ENCODE measurements at places on chromosomes 3 and 15. TPM values are rescaled to one million over a fixed set of nuclear protein-coding genes. Genes with fewer than 3 reads are reported as not detected.

HESX1 gene
- 0.32 TPM for total RNA-seq

GOLGA6D gene
- total RNA-seq: not detected

DNA sequence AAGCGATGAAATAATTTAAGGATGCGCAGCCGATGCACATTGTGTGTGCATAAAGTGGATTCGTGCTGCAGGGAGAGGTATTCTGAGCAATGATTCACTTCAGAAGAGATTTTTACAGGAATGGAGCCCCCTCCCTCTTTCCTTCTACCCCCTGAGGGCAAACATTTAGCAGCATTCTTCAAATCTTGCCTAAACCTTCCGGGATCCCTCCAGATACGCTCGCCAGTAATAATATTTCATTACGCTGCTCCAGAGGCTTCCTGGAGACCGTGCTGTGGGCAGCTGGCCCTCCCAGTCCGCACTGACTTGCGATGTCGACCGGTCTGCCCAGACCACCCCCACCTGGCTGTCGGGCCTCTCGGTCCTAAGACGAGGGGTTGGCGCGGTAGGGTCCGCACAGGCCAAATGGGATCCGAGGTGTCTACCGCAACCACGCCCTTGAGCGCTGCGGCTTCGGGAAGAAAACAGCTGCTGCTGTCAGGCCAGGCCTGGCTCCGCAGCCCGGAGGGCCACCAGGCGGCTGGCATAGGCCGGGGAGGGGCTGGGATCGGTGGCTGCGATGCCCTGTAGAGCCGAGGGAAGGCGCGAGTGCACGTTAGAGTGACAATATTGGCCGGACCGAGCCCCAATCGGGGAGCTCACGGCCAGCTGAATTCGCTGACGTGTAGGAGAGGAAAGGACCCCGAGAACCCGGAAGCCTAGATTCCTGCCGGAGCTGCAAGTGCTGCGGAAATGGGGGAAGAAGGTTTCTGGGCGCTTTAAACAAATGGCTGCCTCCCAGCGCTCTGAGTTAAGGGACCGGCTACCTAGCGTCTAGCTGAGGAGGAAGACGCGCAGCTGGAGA is 14.3 kb downstream of the ZIC4 start:
- DNase-seq: no peak

- no peak for DNase-seq
Observed at GRCh38 chr15:74370471-74370870, 3.0 kb upstream of the CYP11A1 start.

- no peak for DNase-seq
Observed at GRCh38 chr15:78050826-78051225, 26.7 kb downstream of the TBC1D2B start.

DNA sequence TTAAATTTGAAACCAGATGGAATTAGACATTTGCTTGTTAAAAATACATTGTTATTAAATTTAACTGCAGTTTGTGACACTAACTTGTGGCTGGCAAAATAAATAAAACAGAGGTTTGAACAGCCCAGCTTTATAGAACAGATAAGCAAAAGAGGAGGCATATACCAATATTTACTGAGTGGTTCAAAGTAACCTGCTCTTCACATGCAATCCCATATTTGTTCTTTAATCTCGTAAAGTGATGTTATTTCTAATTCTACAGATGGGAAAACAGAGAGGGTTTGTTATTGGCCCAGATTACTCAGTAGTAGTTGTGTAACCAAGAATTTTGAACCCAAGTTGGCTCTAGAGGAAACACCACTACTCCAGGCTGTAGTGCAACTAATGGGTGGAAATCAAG is 37.6 kb downstream of the WNT5A start:
- DNase-seq: no peak

GRCh38 chr15:29550834-29551465 is 271.3 kb downstream of the TJP1 start:
- no peak for DNase-seq

DNA sequence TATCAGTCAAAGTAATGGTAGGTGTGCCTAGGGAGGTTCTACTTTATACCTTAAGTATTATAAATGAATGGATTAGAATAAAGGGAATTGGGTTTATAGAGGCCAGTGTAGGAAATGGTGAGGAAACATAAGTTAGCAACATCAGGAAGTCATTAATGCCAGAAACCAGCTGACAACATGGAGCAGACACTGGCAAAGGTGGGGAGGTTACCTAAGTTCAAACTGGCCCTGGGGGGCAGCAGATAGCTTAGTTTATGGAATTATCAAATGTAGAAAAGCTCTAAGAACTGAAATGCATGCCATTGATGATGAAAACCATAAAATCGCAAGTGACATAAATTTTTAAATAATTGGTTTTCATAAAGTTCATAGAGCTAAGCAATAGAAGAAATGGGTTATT is 498.6 kb downstream of the NAALADL2 start:
- DNase-seq: no peak

GRCh38 chr15:100346866-100347512 is 5.2 kb upstream of the ADAMTS17 start:
- no peak for DNase-seq

DNA sequence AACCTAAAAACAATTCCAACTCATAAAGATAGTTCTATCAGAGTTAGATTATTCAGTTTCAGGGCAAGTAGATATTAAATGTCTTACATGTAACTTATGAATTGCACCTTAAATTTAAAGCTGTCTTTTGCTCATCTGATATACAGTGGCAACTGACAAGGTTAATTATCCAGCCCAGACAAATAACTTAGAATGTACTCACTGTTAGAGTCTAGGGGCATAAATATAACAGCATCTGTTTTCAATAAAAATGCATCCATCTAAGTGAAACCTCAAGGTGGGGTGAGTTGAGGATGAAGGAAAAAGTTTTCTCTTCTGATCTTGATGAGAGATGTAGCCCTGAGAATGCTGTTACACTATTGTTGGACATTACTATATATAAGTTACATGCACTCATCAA is 112.6 kb downstream of the FBN1 start:
- DNase-seq: no peak

- no peak for DNase-seq
Observed at GRCh38 chr3:138950006-138950644, 3.1 kb downstream of the FOXL2NB start.

- no peak for DNase-seq
Observed at GRCh38 chr15:39499042-39499441, 81.8 kb upstream of the THBS1 start.

- no peak for DNase-seq
Observed at GRCh38 chr15:90839187-90840071, 29.0 kb upstream of the FURIN start.

Measured in activated T-helper 1 cell treated with anti-CD3 and anti-CD28 coated beads, Interleukin-12 subunit alpha, Interleukin-12 subunit beta, Interleukin-2, Interleukin-4 antibody, amounts not matched to agents 30 ng/mL and 10 ng/mL and 1 ng/mL, durations not matched to agents 14 hours and 24 hours and 36 hours (primary cell).